ENCODE measurements at places on chromosomes 2 and 18. TPM values are rescaled to one million over a fixed set of nuclear protein-coding genes. Genes with fewer than 3 reads are reported as not detected.

ALPG gene
- total RNA-seq = not detected

TNFRSF11A gene
- total RNA-seq = 4.4 TPM

REG1B gene
- total RNA-seq = not detected

LBH gene
- total RNA-seq = 12.3 TPM

LHCGR gene
- total RNA-seq = not detected

FBXO36 gene
- 1.5 TPM for total RNA-seq

RMDN2 gene
- total RNA-seq = 1.8 TPM

RRM2 gene
- total RNA-seq = 38.2 TPM

SH3RF3 gene
- 3.1 TPM for total RNA-seq

CCDC102B gene
- 13.8 TPM for total RNA-seq

ITGA4 gene
- total RNA-seq = 1.9 TPM

KCNE4 gene
- total RNA-seq = 0.65 TPM

PPP1R1C gene
- 0.25 TPM for total RNA-seq

SLC16A14 gene
- total RNA-seq = 0.06 TPM

LINC00305 gene
- total RNA-seq = not detected

AKAIN1 gene
- not detected for total RNA-seq

REG3G gene
- total RNA-seq = not detected

ATF2 gene
- 34.2 TPM for total RNA-seq

CGREF1 gene
- 2.3 TPM for total RNA-seq

GLI2 gene
- total RNA-seq = under 0.01 TPM

DUSP19 gene
- 1.8 TPM for total RNA-seq

ADRA2B gene
- total RNA-seq = not detected
